ENCODE measurements at places on chromosomes 2 and 18.

DNA sequence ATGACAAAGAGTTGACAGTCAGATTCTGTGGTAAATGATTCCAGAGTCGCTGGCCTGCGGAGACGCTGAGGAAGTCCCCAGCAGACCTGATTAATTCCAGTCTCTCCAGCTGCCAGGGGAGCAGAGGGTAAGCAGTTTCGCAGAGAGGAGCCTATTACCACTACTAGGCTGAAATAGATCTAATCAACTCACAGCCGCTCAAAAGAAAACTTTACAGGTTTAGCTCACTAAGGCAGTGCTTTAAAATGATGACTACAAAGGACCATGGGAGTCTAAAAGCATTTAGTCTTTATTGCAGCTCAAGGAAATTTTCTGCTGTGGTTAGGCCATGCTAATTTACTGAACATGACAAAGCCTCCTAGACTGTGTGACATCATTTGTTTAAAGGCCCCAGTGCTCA is 445.6 kb upstream of the POU3F3 start:
- DNase-seq, result no peak

DNA sequence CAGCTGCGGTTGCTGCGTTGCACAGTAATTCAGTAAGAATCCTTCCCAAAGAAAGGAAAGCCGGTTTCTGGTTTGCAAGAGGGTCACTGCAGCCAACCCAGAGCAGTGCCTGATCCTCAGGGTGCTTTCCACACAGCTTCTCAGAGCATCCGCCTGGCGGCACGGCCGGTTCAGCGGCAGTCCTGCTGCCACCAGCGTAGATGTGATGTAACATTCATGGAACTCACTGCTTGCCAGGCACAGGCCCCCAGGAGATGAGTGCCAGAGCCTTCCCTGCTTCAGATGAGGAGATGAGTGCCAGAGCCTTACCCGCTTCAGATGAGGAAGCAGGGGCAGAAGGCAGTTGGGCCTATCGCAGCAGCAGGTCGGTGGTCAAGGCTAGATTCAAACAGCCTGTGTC is 230.2 kb downstream of the GBX2 start:
- no peak for DNase-seq

DNA sequence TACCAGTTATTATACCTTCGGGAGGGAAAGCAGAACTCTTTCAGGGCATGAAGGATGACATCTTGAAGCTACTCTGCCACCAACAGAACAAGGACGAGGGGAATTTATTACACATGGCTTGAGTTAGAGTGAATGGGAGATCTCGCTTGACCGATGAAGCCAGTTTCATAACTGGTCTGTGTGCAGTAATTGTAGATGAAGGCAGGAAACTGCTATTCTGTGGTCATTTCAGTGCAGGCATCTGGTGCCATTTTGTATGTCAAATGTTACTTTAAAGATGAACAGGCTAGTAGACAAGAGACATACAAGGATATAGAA is 20.5 kb downstream of the GREB1 start:
- no peak for DNase-seq

GRCh38 chr2:197170208-197170607 is 140.4 kb downstream of the ANKRD44 start:
- DNase-seq, result no peak

DNA sequence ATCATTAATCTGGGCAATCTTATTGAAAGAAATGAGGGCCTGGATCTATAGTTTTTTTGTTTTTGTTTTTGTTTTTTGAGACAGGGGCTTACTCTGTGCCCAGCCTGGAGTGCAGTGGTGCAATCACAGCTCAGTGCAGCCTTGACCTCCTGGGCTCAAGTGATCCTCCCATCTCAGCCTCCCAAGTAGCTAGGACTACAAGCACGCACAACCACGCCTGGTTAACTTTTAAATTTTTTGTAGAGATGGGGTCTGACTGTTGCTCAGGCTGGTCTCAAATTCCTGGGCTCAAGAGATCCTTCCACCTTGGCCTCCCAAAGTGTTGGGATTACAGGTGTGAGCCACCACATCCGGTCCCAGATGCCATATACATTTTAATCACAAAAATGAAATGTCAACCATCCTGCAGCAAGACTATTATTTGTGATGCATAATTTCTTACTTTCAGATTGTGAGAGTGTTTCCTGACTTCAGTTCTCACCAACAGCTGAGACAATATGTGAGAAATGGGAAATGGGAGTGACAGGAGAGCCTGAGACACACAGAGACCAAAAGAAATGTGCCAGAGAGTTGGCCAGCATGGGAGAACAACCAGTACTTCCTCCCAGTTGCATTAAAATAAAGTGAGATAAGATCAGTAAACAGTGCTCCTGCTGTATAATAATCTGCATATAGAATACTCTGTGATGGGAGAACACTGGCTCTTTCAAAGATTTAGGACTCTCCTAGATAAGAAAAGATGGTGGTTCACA is 87.6 kb downstream of the METTL8 start:
- DNase-seq, result no peak

GRCh38 chr18:63980027-63980426 is 10.1 kb downstream of the SERPINB8 start:
- DNase-seq, result no peak

DNA sequence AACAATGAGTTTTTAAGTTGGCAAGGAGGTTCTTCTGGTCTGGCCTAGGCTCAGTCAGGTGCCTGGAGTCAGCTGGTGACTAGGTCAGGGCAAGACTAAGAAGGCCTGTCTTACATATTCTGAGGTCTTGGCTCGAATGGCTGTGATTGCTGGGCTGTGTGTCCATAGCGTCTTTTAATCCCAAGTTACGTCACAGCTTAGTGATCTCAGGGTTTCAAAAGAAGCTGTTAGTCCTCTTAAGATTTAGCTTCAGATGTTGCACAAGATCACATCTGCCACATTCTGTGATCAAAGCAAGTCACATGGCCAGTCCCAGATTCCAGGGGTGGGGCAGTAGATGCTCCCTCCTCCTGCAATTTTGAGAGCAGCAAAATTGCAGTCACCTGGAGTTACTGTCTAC is 61.3 kb downstream of the PKP4 start:
- DNase-seq, result no peak

DNA sequence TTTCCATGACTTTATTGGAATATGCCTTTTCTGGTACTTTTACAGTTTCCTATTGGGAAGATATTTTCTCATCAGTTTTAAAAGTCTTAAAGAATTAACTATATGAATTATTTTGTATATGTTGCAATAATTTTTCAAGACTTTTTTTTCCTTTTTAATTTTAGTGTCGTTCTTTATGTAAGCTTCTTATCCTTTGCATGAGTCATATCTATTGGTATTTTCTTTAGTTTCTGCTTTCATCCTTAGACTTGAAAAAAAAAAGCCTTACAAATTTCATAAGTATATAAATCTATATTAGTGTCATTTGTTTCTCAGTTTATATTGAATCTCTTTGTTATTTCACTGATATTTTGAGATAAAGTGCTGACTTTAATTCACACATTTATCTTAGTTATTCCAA is 94.9 kb downstream of the DSEL start:
- no peak for DNase-seq

- no peak for DNase-seq
These were observed 89.1 kb downstream of the ALPK2 start for GRCh38 chr18:58539659-58540380.

GRCh38 chr18:39618265-39619003 is 2052.8 kb upstream of the CELF4 start:
- DNase-seq, result no peak

DNA sequence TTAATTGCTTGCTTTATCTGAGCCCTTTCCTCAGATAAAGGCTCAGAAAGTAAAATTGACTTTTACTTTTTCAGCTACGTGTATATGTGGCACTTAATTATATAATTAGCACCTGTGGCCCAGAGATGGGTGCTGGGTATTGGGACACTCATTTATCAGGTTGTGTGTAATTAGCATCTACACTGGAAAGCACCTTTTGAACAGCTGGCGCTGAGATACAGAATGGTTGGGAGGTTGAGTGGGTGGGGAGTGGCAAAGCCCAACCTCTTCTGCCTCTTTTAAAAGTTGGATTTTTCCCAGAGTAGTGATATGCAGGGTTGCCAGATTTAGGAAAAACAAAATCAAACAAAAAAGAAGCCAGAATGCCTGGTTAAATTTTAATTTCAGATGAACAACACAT is 23.9 kb downstream of the SPTBN1 start:
- DNase-seq, result no peak

DNA sequence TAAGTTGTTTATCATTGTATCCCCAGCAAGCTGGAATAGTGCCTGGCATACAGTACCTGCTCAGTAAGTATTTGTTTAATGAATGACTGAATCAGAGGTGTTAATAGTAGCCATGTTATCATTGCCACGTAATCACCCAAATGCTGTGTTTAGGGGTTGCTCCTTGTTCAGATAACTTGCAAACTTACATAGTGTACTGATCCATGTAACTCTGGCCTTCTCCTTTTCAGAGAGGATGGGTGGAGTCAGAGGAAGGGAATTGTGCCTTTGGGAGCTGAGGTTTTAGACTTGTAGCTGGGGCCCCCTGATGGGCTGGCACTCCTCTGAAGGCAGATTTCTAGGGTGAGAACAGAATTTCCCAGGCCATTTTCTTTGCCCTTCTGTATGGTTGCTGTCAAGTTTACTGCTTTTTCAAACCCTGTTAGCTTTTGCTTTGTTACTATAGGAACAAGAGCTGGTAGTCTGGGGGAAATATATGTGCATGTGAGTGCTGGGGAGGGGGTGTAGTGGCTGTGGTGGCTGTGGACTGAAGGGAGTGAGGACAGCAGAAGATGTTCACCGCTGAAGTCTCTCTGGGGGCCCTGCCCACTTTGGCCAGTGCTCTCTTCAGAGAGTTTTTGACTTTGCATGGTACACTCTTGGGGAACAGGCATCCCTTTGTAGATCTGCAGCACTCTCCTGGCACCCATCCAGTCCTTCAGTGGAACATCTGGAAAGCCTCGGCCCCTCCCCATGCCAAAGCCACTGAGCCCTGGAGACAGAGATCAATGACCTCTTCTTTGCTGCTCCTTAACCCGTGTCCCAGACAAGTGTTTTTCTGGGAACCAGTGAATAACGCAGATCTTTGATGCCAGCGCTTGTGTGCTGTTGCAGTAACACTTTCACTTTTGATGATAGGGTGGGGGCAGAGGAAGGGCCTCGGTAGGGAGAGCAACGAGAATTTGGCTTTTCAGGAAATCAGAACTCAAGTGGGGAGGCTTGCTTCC is 209.0 kb downstream of the PRKCE start:
- no peak for DNase-seq

GRCh38 chr18:48252525-48252924 is 156.7 kb downstream of the ZBTB7C start:
- DNase-seq, result no peak

DNA sequence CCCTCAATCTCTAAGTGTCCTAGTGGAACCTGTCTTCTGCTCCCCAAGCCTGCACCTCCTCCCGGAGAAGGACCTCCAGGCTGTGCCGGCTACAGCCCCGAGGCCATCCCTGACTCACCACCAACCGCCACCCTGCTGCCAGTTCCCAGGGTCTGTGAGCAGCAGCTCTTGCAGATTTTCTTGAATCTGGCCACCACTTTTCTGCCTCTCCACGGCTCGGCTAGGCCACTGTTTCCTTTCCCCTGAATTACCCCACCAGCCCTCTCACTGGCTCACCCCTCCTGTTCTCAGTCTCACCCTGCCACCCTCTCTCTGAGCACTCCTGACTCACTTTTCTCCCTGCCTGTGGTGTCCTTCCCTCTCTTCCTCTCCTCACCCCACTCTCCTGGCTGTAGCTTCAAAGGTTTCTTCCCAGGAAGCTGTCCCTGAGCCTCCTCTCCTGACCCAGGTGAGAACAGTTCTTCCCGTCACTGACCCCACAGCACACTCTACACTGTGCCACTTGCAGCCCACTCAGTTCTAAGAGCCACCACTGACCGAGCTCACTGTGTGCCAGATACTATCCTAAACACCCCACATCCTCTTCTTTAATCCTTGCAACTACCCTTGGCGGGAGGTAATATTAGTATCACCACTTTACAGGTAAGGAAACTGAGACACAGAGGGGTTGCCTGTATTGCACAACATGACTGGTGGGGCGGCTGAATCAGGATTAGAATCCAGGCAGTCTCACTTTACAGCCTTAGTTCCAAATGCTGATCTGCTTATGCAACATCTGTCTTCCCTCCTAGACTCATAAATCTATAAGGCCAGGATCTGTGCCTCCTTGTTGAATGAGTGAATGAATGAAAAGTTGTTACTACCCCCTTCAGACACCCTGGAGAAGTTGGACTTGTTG is 111.6 kb downstream of the SMAD7 start:
- DNase-seq, result no peak

GRCh38 chr2:208320686-208321085 is 54.6 kb downstream of the PIKFYVE start:
- no peak for DNase-seq

DNA sequence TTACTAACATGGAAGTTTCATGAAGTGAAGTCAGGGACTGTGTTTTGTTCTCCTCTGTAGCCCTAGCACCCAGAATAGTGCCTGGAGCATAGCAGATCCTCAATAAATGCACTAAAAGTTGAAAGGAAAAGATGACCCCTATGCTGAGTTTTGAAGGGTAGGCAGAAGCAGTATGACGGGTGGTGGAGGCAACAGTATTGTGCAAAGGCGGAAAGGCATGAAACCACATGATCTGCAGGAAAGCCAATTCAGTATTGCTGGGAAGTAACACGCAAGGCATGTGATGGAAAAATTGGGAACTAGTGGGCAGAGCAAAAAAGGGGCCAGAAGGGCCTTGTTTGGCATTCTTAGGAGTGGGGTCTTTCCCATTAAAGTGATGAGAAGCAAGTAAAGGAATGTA is 23.1 kb downstream of the DTNB start:
- no peak for DNase-seq

GRCh38 chr2:17226941-17227490 is 291.2 kb downstream of the RAD51AP2 start:
- DNase-seq, result no peak

- DNase-seq, result no peak
These were observed 82.0 kb downstream of the RRM2 start for GRCh38 chr2:10204326-10205161.

- DNase-seq, result no peak
These were observed 90.4 kb downstream of the OSBPL6 start for GRCh38 chr2:178284613-178285286.

GRCh38 chr2:37827455-37827854 is 97.6 kb upstream of the RMDN2 start:
- no peak for DNase-seq

- no peak for DNase-seq
These were observed 318.9 kb upstream of the RND3 start for GRCh38 chr2:150806336-150806735.

- no peak for DNase-seq
These were observed 25.4 kb downstream of the GREB1L start for GRCh38 chr18:21267400-21267799.

GRCh38 chr2:148817210-148817708 is 57.8 kb upstream of the KIF5C start:
- DNase-seq, result no peak

DNA sequence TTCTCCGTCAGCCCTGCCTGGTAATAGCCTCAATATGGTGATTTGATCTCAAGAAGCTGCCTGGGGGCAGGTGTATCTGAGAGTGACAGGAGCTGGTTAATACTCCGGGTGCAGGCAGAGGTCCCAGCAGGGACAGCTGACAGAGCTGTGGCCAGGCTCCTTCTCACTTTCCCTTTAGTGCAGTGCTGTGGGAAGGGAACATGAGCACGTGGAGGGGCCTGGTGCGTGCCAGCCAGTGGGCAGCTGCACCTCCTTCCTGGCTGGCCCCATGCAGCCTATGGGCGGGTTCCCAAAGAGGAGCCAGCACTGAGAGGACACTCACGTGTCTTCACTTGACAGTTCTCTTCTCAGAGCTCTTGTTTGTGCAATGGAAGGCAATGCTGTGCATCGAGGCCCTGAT is 9.1 kb downstream of the CNNM4 start:
- no peak for DNase-seq
